ENCODE measurements at places on chromosomes 12 and 14.

DNA sequence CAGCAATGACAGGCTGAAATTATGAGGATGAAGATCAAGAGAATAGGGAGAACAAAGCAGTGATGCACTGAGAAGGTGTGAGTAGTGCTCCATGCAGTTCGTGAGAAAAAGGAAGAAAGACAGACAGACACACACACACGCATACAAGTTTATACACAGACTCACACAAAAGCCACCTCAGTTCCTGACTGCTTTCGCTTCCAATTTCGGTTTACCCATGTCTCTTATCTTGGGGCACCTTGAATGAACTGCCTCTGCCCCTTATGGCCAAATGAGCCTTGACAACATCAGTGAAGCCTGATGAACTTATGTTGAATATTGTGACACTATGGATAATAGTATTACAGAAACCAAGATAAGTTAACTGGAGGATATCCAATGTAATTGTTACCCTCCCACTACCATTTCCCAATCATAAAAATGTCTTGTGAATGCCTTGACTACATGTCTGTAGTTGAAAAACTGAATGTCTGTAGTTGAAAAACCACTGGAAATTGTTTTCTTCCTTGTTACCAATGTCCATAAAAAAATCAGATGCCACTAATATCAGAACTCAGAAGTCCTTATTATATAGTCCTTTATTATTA, 380.4 kb upstream of the DDHD1 start:
- no peak for DNase-seq

DNA sequence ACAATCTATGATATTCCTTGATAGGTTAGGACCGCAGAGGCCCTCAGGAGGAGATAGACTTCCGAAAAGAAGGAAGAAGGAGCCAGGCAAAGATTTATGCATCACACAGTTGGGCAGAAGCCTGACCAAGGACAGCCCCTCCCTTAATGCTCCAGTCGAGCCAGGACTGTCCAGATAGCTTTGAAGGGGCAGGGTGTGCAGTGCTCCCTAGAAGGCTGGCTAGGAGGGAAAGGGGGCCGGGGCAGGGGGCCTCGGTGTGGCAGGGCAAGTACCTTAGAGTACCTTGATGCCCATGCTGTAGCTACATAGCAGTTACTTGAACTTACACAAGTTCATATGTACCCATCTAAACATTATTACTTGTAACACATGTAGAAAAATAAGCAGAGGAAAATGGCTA, 94.7 kb upstream of the NOS1 start:
- DNase-seq: no peak

GRCh38 chr14:65084554-65085505, 17.5 kb downstream of the MAX start:
- no peak for DNase-seq

- DNase-seq: no peak
Measured at GRCh38 chr12:99253068-99253467, 394.5 kb upstream of the GARIN6 start.

DNA sequence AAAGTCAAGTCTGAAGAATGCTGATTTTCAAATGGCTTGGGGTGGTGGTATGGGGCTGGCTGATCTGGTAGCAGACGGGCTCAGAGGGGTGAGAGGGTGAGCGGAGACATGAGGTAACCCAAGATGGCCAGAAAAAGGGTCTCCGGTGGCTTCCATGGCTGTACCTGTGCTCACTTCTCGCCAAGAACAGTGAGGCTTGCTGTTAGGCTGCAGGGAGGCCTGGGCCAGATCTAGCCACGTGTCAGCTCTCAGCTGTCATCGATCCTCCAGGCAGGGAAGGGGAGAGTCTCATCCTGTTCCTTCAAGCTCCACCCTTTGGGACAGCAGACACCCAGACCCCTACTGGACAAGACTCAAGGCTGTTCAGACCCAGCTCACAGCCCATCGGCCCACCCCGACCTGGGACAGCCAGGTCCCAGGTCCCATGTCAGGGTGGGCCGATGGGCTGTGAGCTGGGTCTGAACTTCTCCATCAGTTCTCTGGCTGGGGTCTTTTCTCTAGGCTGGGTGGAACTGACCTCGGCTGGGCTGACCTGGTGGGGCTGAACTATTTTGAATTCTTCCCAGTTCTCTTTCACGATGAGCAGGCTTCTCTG, 9.0 kb downstream of the LRTM2 start:
- DNase-seq: no peak

GRCh38 chr12:29428633-29429032, 47.7 kb upstream of the ERGIC2 start:
- no peak for DNase-seq

DNA sequence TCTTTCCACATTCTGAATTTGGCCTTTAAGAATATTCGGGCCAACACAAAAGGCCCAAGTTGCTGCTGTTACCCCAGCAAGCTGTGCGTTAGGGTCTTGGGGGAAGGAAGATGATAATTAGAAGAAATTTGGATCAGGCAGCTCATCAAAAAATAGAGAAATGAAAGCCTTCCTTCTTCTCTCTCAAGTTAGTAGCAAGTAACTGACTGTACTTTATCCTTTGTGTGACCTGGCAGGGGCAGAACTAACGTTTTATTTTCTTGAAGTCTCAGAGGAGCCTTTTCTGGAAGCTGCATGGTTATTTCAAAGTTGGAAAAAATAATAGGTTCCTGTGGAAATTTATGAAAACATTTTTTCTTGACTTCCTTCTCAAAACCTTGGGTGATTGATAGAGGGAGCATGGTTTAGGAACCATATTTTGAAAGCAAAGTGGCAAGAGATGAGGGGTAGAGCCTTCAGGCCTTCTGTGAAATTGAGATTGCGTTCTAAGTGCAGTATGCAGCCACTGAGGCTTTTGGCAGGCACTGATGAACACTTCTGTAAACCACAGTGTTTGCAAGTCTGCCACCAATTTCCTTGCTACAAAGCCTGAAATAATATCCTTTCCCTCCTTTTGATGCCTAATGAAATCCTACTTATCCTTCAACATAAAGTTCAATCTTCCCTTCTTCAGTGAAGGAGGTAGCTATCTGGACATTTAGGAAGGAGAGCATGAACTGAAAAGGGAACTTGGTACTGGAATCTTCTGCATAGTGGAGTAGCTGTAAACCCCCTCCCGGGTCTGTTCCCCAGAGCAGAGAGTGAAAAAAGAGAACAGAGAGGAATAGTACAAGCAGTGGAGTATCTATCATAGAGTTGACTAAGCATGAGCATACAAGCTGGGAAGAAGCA, 123.2 kb downstream of the FGD4 start:
- DNase-seq: peak; percentile 33

DNA sequence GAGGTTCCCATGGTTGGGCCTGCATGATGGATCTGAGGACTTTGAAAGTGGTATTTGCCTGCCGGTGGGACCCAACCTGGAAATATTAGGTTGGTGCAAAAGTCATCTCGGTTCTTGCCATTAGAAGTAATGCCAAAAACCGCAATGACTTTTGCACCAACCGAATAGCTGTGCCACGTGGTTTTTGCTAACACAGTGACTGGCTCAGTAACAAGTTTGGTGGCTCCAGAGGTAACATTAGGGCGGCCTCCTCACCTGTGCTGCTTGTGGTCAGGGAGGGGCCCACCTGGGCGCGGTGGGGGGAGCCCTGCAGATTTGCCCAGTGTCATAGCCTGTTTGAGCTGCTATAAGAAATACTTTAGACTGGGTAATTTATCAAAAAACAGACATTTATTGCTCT, 1.8 kb downstream of the BDKRB2 start:
- no peak for DNase-seq

- no peak for DNase-seq
Measured at GRCh38 chr14:86852530-86852929, 1140.5 kb downstream of the GALC start.

GRCh38 chr12:42790761-42791151, 201.2 kb upstream of the PRICKLE1 start:
- DNase-seq: no peak

DNA sequence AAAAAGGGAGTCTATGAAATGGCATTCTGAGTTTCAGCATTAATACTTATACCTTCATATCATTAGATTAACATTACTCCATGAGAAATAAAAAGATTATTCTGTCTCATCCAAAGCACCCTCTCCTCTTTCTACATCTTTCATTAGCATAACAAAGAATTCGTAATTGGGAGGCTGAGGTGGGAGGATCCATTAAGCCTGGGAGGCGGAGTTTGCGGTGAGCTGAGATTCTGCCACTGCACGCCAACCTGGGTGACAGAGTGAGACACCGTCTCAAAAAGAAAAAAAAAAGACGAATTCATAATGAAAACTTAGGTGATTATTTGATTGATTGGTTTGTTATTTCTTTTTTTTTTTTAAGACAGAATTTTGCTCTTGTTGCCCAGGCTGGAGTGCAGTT, 1.8 kb upstream of the CDK17 start:
- DNase-seq: no peak

DNA sequence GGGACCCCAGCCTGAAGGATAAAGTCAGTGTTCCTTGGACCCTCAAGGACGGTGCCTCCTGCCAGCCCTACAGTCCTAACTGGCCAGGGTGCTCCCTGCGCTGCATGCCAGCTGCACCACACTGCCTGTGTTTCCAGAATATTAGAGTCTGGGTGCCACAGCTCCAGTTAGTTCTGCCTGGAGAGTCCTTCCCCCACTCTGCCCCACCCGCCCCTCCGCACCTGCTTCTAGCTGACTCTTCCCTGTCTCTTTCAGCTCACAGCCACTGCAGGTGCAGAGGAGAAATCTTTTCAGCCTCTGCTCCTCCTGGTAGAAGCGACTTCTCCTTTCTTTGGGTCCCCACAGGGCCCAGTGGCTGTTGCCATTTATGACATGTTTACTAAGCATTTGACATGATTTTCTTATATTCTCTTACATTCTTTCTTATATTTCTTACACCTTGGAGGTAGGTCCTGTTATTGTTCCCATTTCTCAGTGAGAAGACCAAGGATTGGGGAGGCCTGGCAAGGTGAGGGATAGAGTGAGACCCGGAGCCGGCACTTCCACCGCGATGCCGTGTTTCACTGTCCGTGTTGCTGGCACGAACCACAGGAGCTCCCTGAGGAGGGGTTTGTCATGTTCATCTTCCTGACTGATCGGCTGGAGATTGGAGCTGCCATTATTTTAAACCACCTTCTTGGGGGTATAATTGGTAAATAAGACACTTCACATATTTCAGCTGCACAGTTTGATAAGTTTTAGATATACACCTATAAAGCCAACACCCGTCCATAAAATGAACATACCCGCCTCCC, 29.4 kb downstream of the SYNE3 start:
- DNase-seq: no peak

DNA sequence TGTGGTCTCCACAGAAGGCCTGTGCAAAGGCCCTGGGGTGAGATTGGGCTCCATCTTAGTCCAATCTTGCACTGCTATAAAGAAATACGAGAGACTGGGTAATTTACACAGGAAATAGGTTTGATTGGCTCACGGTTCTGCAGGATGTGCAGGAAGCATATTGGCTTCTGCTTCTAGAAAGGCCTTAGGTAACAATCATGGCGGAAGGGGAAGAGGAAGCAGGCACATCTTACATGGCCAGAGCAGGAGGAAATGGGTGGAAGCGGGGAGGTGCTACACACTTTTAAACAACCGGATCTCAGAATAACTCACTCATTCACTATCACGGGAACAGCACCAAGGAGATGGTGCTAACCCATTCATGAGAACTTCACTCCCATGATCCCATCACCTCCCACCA, 55.4 kb downstream of the FAR2 start:
- no peak for DNase-seq

DNA sequence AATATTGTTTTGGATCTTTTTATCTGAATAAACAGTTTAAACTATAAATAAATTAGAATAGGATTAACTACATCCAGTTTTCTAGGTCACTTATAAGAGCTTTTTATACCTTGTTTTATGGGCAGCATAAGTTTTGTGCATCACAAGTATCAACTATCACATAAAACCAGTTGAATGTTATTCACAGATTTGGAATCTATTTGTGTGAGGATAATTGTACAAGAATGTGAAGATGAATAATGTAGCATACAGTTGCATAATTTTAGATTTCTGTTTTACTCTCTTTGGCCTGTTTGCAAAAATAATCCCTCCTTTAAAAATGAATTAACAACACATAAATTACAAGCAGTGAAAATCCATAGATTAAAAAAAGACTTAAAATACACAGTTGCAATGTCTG, 88.8 kb downstream of the SCFD1 start:
- no peak for DNase-seq

DNA sequence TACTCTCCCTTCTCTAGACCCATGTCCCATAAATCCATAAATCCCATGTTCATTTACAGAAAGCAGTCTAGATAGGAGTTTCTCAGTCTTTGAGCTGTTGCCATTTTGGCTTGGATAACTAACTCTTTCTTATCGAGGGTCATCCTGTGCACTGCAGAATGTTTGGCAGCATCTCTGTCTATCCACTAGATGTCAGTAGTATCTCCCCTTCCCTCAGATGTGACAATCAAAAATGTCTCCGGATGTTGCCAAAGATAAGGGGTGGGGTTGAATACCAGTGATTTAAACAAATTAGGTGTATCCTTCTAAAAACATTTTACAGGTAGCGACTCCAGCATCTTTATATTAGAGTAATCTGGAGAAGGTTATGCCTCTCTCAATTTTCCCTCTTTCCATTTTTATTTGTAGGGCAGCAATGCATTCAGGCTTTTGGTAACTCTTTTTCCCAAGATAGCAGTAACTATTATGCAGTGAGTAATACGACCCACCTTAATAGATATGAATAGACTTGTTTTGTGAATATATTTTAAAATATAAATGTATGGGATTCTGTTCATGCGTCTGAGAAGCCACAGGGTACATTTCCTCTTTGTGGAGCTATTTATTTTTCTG, 100.7 kb downstream of the LRRK2 start:
- DNase-seq: peak; percentile 11

GRCh38 chr14:105433161-105433605, 13.6 kb downstream of the MTA1 start:
- DNase-seq: no peak
